ENCODE measurements at places on chromosomes 7 and 10. TPM values are rescaled to one million over a fixed set of nuclear protein-coding genes. Genes with fewer than 3 reads are reported as not detected.
A peak's percentile ranks its signal among the peaks of the same experiment; 100 is the strongest.

DNA sequence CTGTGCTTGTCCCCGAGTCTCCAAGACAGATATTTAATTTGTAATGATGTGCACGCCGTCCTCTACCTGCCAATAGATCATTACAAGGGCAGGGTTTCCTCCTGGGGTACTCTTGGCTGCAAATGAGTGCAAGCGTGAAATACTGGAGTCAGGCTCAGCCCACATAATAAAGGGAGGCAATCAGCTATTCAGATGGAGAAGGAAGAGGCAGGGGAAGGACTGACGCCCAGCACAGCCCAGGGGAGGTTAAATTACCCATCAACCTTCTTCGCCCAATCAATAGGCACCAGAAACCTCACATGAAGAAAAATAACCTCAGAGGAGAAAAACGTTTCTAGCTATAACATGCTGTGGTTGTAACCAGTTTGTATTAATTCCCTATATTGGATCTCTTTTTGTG is 544.9 kb upstream of the ADARB2 start:
- no peak for DNase-seq

DNA sequence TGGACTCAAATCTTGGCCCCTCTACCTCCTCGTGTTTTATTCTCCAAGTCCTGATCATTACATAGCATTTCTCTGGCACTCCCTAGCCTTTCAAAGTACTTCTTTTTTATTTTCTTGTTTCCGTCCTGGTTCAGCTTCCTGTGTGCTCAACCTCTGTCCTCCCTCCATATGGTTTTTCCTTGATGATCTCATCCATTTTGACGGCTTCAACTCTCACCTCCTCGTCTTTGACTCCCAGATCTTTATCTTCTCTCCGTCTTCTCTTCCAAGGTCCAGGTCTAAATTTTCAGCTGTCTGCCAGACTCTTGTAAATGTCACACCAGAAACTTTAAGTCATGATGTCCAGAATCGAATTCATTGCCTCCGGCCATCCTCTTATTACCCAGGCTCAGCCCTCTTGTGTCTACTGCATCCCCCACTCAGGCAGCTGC is 23.3 kb upstream of the GFRA1 start:
- DNase-seq, result no peak

GRCh38 chr10:104318810-104319741 is 19.2 kb downstream of the ITPRIP start:
- DNase-seq, result no peak

GRCh38 chr10:102287991-102288390 is 42.7 kb downstream of the GBF1 start:
- DNase-seq, result no peak

DNA sequence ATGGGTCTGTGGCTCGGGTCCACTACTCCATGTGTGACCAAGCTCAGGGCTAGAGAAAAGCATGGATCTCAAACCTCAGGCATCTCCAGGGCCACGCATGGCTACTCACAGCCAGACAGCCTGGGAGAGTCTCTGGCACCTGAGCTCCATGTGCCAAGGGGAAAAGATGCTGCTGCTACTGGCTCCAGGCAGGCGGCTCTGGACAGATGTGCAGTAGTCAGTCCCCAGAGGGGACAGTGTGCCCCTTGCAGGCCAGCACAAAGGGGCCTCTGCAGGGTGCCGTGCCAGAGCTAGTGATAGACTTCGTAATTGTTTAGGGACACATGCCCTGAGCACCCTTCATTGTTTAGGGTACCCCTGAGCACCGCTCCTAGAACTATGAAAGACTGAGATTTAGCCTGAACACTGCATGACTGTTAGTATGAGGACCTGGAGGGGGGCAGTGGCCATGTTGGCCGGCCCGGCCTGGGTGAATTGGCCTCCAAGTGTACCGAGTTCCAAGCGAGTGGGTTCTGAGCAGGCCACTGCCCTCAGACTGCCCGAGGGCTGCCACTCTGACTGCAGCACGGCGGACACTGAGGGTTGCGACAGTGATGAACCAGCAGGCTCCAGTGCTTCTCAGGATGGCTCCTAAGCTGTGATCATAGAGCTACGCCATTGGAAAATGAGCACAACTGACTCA is 80.7 kb downstream of the TCERG1L start:
- no peak for DNase-seq

DNA sequence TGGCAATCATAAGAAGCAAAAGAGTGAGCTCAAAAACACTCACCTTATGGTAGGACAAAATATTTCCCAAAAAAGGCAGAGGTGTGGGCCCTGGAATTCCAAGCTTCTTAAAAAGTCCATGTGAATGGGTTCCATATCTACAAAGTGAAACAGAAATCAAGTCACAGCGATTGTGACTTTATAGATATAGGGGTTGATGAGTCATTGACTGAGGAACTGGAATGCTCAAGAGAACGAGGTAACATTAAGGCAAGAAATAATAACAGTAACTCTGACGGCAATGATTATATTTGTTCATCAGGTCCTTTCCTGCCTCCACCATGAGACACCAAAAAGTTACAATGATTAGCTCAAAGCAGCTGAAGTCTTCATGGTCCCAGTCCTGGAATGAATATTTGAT is 4.0 kb downstream of the CYP3A4 start:
- no peak for DNase-seq

- no peak for DNase-seq
Measured at GRCh38 chr10:119422682-119423509, 119.6 kb downstream of the RGS10 start.

DNA sequence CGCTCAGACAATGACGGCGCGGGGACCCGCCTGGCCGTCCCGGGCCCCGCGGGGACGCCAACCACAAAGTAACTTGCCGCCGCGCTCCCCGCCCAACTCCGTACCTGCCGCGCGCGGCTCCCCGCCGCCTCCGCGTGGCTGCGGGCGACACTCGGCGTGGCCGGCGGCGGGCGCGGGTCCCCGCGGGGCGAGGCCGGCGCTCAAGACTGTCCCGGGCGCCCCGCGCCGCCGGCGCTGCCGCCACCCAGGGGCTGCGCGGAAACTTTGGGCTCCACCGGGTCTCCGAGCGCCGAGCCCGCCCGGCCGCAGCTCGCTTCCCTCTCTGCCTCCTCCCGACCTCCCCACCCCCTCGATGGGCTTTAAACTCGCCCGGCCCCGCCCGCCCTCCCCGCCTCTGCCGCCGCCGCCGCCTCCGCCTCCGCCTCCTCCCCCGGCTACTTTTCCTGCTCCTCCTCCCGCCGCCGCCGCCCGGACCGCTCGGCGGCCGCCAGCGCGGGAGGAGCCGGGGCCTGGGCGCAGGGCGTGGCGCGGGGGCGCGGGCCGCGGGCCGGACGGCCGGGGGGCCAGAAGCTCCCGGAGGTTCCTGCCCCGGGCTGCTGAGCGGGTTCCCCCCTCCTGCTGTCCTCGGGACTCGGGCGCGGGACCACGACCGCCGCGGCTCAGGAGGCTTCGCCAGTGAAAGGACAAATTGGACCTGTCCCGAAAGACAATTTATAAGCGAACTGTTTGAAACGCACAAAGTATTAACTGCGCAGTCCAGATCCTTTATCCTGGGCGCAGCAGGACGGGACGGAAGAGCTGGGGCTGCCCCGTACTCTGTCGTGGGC is 10.6 kb upstream of the GRB10 start:
- DNase-seq, result peak; percentile 39

GRCh38 chr7:158944950-158945349 is 88.6 kb downstream of the DYNC2I1 start:
- no peak for DNase-seq

GRCh38 chr10:101467286-101467770 is 113.4 kb downstream of the BTRC start:
- no peak for DNase-seq

GRCh38 chr7:75906991-75907667 is 7.8 kb upstream of the POR start:
- no peak for DNase-seq

GRCh38 chr7:116307253-116307652 is 96.9 kb downstream of the TES start:
- DNase-seq, result no peak

DNA sequence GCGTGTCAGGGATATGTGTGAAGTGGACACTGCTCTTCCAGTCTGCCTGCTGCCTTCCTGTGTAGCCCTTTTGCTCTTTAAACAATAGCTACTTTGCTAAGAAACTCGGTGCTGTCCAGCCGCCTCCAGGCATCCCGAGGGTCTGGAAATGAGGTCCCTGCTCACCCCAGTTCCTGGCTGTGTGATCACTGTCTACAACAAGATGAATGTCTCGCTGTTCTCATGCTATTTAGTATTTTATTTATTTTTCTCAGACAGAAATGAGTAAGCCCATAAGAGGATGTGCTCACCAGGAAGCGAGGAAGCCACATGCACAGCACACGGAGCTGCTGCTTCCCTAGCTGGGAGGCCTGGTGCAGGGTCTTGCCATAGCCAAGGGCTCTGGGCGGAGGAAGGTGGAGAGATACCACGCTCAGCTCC is 167.0 kb upstream of the PITRM1 start:
- DNase-seq, result no peak

DNA sequence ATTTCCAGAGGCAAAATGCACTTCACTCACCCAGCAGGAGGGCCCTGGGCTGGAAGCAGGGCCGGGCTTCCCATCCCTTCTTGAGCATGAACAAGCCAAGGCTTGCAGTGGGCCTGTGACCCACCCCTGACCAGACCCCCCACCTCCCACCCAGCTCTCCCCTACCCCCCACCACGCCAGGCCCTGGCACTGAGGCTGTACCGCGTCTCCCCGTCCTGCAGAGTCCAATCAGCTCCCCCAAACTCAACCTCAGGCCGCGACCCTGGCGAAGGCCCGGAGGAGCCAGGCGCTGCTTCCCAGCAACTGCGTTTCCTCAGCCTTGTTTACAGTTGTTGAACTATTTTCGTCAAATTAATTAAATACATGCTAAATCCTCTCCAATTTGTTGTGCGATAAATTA is 16.9 kb upstream of the MYL10 start:
- no peak for DNase-seq

DNA sequence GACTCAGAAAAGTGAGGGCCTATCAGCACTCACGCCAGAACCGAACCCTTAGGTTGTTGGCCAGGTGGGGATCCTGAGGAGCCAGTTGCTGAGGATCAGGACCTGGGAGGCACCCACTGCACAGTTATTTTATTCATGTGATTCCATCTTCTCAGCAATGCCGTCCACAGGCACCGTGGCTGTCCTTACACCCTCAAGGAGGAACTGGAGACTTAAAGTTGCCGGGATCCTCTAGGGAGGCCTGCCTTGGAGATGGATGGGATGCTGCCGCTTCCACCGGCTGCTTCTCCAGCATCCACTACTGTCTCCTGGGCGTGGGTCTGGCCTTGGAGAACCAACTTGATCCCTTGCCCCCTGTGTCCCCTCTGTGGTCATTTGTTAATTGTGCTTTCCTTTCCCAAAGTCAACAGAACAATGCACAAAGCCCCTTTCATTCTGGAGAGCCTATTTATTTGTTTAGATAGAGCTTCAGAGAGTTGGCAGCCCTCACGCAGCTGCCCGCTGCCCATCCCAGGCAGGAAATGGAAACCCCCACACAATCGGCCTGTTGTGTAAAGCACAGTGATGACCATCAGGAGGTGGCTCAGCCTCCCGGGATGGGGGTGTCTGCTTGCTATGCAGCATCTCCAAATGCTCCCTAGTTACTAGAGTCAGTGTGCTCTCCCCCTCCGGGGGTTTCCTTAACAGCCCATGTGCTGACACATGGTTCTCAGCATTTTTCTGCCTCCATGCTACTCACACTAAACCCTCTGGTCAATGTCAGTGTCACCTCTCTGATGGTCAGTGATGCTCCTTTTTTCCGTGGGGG is 52.9 kb upstream of the IGFBP3 start:
- no peak for DNase-seq

- DNase-seq, result no peak
Measured at GRCh38 chr7:6708304-6708703, 1.6 kb upstream of the ZNF12 start.

DNA sequence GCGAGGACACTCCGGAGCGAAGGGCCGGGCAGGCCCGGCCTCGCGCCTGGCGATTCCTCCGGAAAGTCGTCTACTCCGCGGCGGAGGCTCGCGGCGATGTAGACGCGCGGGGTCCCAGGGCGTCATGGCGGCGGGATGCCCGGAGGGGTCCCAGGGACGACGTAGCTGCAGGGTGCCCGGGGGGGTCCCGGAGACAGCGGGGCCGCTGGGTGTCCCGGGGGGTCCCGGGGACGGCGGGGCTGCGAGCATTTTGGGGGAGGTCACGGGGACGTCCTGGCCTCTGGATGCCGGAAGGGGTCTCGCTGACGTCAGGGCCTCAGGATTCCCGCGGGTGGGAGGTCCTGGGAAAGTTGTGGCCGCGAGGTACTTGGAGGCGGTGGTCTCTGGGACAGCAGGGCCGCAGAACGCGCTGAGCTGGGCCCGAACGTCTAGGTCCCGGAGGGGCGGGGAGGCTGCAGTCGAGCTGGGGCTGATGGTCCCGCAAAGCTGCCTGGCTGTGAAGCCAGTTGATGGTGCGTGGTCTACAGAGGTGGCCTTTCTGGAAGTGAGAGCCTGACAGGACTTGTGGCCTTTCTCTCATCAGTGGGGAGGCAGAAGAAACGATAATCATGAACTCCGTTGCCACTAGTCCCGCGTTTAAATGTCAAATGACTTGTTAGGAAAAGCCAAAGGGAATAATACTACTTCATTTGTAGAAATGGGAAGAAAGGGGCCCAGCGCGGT is 637 bp downstream of the HSPA14 start:
- DNase-seq, result peak; percentile 32

GRCh38 chr7:91079487-91079886 is 184.7 kb upstream of the FZD1 start:
- no peak for DNase-seq

GRCh38 chr10:71694567-71694968 is 25.0 kb downstream of the C10orf105 start:
- peak; percentile 61 for DNase-seq

- DNase-seq, result no peak
Measured at GRCh38 chr10:131898061-131898460, 2.7 kb upstream of the PPP2R2D start.

- peak; percentile 50 for DNase-seq
Measured at GRCh38 chr7:50662041-50662694, 97.0 kb upstream of the DDC start.

DNA sequence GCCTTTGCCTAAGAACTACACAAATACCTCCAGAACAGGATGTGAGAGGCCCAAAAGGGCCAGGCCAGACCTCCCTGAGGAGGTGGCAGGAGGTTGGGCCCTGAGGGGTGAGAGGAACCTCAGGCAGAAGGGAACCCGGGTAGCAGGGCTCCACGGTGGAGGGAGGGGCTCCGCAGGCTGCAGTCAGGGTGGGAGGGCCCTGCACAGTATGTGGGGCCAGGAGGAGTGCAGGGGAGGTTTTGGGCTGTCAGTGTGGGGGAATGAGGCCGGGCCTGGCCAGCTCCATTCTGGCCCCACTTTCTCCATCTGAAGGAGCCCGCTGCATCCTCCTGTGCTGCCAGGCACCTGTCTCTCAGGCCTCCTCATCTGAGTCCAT is 25.9 kb downstream of the DNAJB12 start:
- no peak for DNase-seq

Gene C10orf95
- 0.41 TPM for total RNA-seq

Gene RPEL1
- total RNA-seq, result not detected

Gene C7orf33
- total RNA-seq, result not detected

Gene TIAL1
- 195 TPM for total RNA-seq

Gene CCDC186
- total RNA-seq, result 66.9 TPM

Gene GPR15LG
- not detected for total RNA-seq

Gene ZNF727
- total RNA-seq, result not detected

Gene MASTL
- total RNA-seq, result 10.1 TPM

Gene OLAH
- total RNA-seq, result not detected
